CD4-positive, CD25-positive, alpha-beta regulatory T cell (primary cell): ENCODE measurements at places on chromosomes 3 and 15.
A peak's percentile ranks its signal among the peaks of the same experiment; 100 is the strongest.

- H3K27me3 ChIP-seq, result peaks cover 3% of the 10 kb centered on the region
- H3K27ac ChIP-seq, result no peak overlapping the region
- no peaks in the 10 kb centered on the region for H3K4me1 ChIP-seq
- H3K36me3 ChIP-seq, result no peaks in the 10 kb centered on the region
- no peak overlapping the region for H3K4me3 ChIP-seq
Observed at GRCh38 chr3:148938306-148938705, 53.0 kb upstream of the GYG1 start.

GRCh38 chr3:186754006-186754405 lies 29.4 kb upstream of the EIF4A2 start:
- no peaks in the 10 kb centered on the region for H3K4me1 ChIP-seq
- no peaks in the 10 kb centered on the region for H3K27me3 ChIP-seq
- H3K27ac ChIP-seq, result no peak overlapping the region
- H3K36me3 ChIP-seq, result no peaks in the 10 kb centered on the region
- no peak for DNase-seq
- H3K4me3 ChIP-seq, result no peak overlapping the region

DNA sequence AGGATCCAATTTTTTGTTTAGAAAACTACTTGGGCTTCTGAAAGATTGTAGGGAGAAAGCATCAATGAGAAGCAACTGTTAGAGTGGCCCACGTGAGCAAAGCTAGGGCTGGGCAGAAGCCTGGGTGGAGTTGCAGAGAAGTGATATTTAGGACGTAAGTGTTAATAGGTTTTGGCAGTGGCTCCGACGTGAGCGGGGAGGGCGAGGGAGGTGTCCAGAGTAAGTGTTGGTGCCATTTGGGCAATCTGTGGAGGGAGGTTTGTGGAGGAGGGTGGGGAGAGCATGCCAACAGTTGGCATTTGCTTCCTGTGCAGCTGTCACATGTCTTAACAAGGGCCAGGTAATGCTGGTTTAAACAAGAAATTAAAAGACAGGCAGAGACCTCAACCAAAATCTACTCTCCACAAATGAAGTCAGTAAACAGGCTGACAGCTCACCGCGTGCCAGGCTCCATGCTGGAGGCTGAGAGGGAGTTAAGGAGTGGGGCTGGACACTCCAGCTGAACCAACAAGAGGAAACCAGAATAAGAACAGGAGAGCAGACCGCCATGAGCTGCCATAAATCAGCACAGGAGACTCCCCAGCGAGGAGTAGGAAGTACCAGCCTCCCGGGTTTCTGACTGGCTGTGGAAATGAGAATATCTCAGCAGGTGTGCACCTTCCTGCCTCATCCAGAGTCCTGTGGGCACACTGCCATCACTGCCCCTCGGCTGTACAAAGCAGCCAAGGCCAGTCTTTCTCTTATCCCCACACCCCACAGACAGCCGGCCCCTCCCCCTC lies 232.6 kb downstream of the ABHD5 start:
- H3K4me3 ChIP-seq, result no peak overlapping the region
- no peaks in the 10 kb centered on the region for H3K36me3 ChIP-seq
- peaks cover 19% of the 10 kb centered on the region for H3K27me3 ChIP-seq

DNA sequence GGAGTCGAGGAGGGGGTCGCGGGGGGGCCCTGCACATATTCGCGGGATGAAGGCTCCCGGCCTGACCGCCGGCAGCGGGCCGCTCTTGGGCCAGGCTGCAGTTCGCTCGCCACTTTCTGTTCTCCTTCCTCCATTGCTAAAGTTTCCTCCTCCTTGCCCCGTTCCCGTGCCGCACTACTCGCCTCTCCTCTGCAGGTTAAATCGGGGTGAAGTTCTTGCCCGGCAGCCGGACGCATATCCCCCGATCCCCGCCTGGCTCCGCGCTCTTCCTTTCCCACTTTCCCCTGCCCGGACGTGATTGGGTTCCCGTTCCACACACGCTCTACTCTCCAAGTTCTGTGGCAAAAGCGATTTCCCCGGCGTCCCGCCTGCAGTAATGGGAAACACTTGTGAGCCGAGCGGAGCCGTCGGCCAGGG lies 556 bp downstream of the CRYBG3 start:
- no peaks in the 10 kb centered on the region for H3K36me3 ChIP-seq
- H3K27me3 ChIP-seq, result peaks cover 8% of the 10 kb centered on the region
- peaks cover 22% of the 10 kb centered on the region for H3K4me1 ChIP-seq
- H3K27ac ChIP-seq, result no peak overlapping the region

- no peak overlapping the region for H3K4me3 ChIP-seq
- DNase-seq, result no peak
- H3K36me3 ChIP-seq, result no peaks in the 10 kb centered on the region
- H3K4me1 ChIP-seq, result no peaks in the 10 kb centered on the region
- H3K27ac ChIP-seq, result no peak overlapping the region
Observed at GRCh38 chr3:35653347-35653746, 14.0 kb downstream of the ARPP21 start.

- H3K4me1 ChIP-seq, result no peaks in the 10 kb centered on the region
- no peak overlapping the region for H3K27ac ChIP-seq
- H3K36me3 ChIP-seq, result no peaks in the 10 kb centered on the region
- no peak for DNase-seq
Observed at GRCh38 chr3:89098964-89099585, 8.3 kb upstream of the EPHA3 start.

GRCh38 chr15:95866711-95867440 lies 463.6 kb upstream of the NR2F2 start:
- H3K4me1 ChIP-seq, result peaks cover 22% of the 10 kb centered on the region
- H3K4me3 ChIP-seq, result no peak overlapping the region
- no peaks in the 10 kb centered on the region for H3K36me3 ChIP-seq
- no peak for DNase-seq
- no peak overlapping the region for H3K27ac ChIP-seq
- H3K27me3 ChIP-seq, result no peaks in the 10 kb centered on the region

GRCh38 chr3:141336672-141337522 lies 31.4 kb upstream of the ZBTB38 start:
- DNase-seq, result no peak
- H3K4me3 ChIP-seq, result no peak overlapping the region
- no peaks in the 10 kb centered on the region for H3K36me3 ChIP-seq
- no peaks in the 10 kb centered on the region for H3K4me1 ChIP-seq

GRCh38 chr3:13197795-13198194 lies 124.6 kb upstream of the IQSEC1 start:
- H3K4me3 ChIP-seq, result no peak overlapping the region
- H3K36me3 ChIP-seq, result no peaks in the 10 kb centered on the region
- peaks cover 3% of the 10 kb centered on the region for H3K27me3 ChIP-seq
- H3K4me1 ChIP-seq, result no peaks in the 10 kb centered on the region

DNA sequence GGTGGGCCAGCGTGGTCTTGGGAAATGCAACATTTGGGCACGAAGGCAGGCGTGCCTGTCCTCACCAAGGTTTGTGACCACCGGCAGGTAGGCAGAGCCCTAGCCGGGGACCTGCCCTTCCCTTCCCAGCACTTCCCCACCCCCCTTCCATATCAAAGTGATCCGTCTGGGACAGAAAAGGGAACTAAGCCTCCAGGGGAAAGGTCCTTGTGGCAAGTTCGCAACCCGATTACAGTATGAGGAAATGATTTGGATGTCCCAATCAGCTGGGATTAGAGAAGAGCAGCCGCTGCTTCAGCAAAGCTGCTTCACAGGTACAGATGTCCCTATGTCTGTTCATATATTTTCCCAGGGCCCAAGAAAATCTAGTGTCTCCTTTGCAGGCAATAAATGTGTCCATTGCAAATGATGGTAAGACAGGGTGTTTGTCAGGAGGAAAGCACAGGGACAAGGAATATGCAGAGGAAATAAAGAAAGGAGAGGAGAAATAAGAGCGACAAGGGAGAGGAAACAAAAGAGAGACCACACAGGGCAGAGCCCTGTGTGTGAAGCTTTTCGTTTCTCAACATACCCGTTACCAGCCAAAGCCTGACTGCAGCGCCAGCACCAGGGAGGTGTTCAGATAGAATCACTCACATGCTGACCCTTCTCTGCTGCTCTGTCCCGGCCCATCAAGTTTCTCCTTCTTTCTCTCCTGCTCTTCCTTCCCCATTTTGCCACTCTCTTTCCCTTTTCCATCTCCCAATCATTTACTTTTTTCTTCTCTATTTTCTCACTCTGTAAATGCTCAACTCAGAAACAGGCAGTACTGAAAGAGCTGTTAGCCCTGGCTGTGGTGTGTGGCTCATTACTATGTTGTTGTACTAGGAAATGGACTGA lies 17.4 kb upstream of the SECISBP2L start:
- peaks cover 9% of the 10 kb centered on the region for H3K27me3 ChIP-seq
- no peaks in the 10 kb centered on the region for H3K4me1 ChIP-seq
- no peak for DNase-seq
- H3K36me3 ChIP-seq, result no peaks in the 10 kb centered on the region
- no peak overlapping the region for H3K4me3 ChIP-seq

DNA sequence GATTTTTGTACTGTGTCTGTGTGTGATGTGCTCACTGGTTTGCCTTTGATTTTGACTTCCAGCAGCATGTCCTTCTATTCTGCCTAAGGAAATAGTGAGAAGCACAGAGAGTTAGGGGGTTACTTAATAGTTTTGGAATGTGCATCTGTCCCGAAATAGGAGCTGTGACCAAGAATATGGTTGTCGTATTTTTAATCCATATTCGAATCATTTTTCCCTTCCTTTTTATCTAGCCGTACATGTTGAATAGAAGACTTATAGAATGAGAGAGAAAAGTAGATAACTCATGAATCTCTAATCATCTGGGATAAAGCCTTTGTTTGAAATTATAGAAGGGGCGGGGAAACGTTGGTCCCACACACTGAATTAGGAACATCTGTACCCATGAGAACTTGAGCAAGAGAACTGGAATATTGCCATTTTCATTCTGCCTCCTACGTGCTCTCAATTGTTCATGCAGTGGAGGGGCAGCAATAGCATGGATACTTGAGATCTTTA lies 23.6 kb downstream of the CRTC3 start:
- H3K27ac ChIP-seq, result no peak overlapping the region
- H3K4me1 ChIP-seq, result peaks cover 6% of the 10 kb centered on the region
- H3K27me3 ChIP-seq, result no peaks in the 10 kb centered on the region
- peaks cover 12% of the 10 kb centered on the region for H3K36me3 ChIP-seq
- no peak for DNase-seq

DNA sequence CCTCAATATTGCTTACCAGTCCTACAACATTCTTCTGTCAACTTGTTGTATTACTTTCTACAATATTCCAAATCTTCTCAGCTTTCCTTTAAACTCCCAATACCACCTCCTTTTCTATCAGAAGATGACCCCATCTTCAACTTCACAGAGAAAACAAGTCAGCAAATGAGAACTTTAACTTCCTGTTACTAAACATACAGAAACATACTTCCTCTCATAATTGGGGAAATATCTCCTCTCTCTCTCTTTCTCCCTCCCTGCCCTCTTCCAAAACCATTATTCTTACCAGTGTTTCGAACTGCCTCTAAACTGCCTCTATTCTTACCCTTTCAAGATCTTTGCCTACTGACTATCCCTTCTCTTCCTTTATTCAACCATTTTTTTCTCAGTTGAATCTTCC lies 1.8 kb upstream of the SNAP23 start:
- H3K4me1 ChIP-seq, result peaks cover 56% of the 10 kb centered on the region
- H3K4me3 ChIP-seq, result peak overlapping the region; percentile 43
- no peak overlapping the region for H3K27ac ChIP-seq
- no peak for DNase-seq
